ENCODE measurements at places on chromosomes 2 and 18.

GRCh38 chr2:95387358-95387757 is 15.2 kb upstream of the FAHD2A start:
- DNase-seq, result no peak

- peak; percentile 62 for DNase-seq
These were observed 85.1 kb upstream of the ATL2 start for GRCh38 chr2:38462121-38462661.

DNA sequence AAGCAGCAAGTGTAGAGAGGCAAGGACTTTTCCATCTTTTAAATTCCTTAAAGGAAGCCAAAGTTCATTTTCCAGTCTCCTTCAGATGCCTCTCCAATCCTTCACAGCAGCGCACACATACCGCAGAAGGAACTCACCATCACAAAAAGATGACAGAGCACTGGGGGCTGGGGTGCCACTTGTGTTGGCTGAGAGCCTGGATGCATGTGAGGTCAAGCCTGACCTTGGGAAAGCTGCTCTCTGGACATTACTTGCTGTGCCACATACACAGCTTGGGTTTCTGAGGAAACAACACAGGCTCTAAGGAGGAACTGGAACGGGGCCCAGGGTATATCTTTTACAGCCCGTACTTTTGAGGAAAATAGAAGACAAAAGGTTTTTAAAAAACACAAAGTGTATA is 364.3 kb upstream of the MEX3C start:
- no peak for DNase-seq

- no peak for DNase-seq
These were observed 133.3 kb downstream of the DNAH6 start for GRCh38 chr2:84649487-84650142.

Measured in stimulated activated CD4-positive, alpha-beta T cell treated with anti-CD3 and anti-CD28 coated beads, Interleukin-4, amount 100 ng/mL, for 48 hours (primary cell).